ENCODE measurements at places on chromosomes 4 and X. TPM values are rescaled to one million over a fixed set of nuclear protein-coding genes. Genes with fewer than 3 reads are reported as not detected.

Gene CXCL5
- total RNA-seq = 12.4 TPM

Gene AVPR2
- total RNA-seq = not detected

Gene RWDD4
- total RNA-seq = 15.3 TPM

Gene HEPH
- 6.1 TPM for total RNA-seq
